Stimulated activated CD8-positive, alpha-beta memory T cell treated with anti-CD3 and anti-CD28 coated beads, Interleukin-4, amount 100 ng/mL, for 4 hours (primary cell): ENCODE measurements at places on chromosomes 4 and X.

GRCh38 chr4:129189630-129190029 is 93.7 kb downstream of the C4orf33 start:
- DNase-seq, result no peak

DNA sequence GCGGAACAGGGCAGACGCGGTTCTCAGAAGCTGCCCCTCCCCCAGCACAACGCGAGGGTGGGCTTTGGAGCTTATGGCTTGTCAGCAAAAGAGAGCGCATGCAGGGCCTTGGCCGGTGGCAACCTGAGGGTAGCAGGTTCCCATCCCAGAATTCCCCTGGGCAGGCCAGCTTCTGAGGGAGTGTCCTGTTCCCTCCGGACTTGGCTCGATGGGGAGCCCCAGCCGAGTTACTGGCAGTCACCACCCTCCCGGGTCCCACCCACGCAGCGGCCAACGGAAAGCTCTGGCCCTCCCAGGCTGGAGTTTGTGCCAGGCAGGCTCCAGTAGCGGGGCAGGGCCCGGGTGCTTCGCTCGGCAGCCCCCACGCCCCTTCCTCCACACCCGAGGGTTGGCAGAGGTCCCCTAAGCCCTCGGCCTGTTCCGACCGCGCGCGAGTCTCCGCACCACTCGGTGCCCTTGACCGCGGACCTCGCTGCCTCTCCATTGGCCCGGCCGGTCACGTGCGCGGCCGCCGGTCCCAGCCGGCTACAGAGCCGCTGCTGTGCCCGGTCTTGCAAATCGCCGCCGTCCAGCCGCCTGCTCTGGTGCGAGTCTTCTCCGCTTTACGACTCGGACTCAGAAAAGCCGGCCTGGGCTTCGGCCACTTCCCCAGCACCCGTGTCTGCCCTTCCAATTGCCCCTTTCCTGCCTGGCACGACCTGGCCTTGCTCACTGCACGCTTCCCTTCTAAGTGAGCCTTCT is 20.9 kb upstream of the MTM1 start:
- no peak for DNase-seq

GRCh38 chr4:87707279-87707918 is 57.3 kb downstream of the DMP1 start:
- no peak for DNase-seq

- DNase-seq, result no peak
Measured at GRCh38 chr4:5238173-5238572, 186.9 kb downstream of the STK32B start.

GRCh38 chr4:80072744-80073472 is at the start of gene ANTXR2:
TSS of gene ANTXR2 (minus strand) at chr4:80073229. CDS start at chr4:80072560, 669 bp downstream.
- peak; percentile 31 for DNase-seq

DNA sequence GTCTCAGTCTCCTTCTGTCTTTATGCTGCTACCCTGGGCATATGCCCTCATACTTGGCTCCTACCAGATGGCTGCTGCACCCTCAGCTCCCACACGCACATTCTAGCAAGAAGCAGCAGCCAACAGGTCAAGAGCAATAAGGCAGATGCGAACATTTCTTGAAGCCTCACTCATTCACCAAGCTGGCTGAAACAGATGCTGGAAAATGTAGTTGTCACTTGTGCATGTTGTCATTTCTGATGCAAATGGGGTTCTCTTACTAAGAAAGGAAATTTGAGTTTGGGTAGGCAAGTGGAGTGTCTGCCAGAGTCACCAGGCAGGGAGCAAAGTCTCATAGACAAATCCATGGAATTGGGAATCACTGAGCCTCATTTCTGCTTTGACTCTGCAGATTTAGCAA is 57.4 kb upstream of the SORBS2 start:
- DNase-seq, result no peak

DNA sequence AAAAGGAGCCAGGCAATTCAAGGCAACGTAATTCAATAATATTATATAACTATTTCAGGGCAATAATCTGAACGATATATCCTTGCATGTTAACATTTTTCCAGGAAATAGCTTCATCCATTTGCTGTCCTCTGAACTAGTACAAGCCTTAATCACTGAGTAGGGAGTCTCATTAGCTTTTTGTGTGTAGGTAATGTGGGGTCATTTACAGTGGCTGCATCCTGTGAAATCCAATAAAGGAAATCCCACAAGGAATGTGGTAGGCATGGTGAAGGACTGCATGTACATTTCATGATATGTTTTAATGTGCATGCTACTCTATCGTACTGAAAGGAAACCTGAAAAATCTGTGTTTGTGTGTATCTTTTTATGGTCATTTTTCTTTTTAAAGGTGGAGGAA is 103.5 kb downstream of the SLC4A4 start:
- DNase-seq, result no peak

- DNase-seq, result no peak
Measured at GRCh38 chrX:38452603-38453002, 100.2 kb downstream of the OTC start.

- DNase-seq, result no peak
Measured at GRCh38 chr4:158006990-158007389, 165.8 kb downstream of the GASK1B start.

DNA sequence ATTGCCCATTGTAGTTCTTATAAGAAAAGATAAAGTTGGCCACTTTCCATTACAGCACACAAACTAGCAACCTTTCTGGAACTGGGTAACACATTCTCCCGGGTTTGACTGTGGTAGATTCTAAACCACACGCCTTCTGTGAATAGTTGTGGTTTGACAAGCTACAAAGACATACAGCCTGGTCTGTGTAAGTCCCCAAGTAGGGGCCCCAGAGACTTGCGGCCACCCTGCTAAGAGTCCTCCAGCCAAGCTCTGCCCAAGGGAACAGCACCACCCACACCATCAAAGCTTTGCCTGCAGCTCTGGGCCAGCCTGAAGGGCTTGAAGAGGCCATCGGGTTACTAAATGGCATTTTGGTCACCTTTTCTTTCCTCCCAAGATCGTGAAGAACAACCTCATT is 203.4 kb downstream of the MAML3 start:
- DNase-seq, result peak; percentile 4

DNA sequence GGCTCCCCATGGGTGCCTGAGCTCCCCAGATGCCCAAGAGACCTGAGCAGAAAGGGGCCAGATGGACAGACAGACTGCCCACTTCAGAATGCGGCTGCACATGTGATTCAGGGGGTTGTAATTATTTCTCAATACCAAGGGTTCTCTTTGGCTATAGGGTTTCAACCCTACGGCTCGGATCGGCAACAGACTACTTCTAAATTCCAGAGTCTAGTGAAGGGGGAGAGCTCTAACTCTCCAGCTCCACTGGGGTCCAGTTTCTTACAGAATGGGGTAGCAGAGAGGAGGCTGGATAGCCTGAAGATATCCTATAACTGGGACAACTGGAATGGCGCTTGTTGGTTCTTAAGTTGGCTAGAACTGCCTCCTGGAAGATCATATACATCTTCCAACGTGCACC is 136.3 kb downstream of the MGST2 start:
- DNase-seq, result no peak

DNA sequence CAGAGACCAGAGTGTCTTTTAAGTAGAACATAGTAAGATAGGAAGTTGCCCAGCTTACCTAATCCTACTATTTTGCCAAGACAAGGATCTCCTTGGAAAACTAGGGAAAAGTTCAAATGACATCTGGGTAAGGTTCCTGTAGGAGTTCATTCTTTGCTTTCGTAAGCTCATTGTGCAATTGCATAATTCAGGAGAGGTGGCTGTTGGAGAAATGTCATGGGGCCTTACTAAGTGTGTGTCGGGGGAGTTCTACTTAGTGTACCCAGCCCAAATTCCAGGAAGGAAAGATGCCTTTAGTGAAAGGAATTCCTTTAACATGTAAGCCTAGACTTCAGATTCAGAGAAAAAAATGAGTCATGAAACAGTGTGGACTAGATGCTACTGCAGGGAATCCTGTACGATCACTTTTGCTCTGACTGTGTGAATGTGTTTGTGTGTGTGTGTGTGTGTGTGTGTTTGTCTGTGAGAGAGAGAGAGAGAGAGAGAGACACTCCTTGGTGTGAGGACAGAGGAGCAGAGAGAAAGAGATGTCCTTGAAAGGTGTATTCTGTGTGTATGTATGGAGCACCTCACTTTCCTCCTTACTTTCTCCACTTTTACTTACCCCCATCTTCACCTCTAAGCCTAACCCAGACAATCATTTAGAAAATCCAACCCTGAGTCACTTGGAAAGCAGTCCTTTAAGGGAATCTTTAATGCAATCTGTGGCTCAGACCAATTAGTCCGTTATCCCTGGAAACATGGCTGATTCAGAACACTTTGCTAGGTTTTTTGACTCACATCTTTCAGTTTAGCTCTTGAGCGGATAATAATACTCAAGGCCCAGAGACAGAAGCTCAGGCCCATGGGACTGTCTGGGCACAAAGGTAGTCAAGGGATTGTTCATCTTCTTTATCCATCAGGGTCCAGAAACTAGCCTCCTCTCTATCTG is 114.5 kb upstream of the ACSL4 start:
- no peak for DNase-seq

- no peak for DNase-seq
Measured at GRCh38 chrX:42128587-42128986, 205.2 kb upstream of the CASK start.

DNA sequence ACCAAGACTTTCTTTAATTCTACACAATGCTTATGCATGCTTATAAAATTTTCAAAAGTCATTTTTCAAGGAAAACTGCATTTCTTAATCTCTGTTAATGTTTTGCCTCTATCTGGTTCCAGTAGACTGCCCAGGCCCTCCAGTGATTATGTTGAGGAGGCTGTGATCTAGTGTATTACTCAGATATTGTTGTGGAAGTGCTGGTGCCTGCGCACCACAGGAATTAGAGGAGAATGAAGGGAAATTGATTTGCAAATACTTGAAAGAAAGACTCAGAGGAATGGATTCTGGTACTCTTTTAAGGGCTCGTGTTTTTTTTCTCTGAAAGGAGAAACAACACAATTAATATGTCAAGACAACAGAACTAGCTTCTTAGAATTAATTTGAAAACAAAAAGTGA is 1015.1 kb downstream of the RPA4 start:
- no peak for DNase-seq

DNA sequence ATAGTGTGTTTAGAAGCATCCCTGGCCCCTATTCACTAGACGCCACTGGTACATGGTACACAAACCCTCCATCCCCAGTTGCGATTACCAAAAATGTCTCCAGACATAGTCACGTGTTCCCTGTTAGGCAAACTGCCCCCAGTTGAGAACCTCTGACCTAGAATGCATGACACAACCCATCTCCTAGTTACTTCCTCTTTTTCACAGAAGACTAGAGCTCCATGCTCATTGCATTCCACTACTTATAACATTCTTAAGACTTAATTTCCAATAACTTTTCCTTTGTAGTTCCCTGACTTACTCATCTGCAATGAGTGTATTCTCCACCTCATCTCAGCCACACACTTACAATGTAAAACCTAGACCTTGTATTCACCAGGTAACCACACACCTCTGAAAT is 68.6 kb downstream of the PRSS12 start:
- no peak for DNase-seq

DNA sequence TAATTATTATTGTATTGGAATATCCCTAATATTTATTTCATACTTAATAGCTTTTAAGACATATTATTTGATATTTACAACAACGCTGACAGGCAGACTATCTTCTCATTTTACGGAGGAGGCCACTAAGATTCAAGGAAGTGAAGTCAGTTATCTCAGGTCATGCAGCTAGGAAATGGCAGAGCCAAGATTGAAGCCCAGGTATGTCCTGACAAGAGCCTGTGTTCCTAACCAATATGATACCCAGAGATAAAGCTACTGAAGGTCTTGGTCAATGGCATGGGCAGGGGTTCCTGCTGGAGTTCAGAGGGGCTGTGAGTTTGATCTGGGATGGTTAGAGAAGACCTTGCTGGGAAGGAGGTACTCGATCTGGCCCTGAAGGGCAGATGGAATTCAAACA is 47.1 kb downstream of the ARHGEF6 start:
- DNase-seq, result no peak

DNA sequence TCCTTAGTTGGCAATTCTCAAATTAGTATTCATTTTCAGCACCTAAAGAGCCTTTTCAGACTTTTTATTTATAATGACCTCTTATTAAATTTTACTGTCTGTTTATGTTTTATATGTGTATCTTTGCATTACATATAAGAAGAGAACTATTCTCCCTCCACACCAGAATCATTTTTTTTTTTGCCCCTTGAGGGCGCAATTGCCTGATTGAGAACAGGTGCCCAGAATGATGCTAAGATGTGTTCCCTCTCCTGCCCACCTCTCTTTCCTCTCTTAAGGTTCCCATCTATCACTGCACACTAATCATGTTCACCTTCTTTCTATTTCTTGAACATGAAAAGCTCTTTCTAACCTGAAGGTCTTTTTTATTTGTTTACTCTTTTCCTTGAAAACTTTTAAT is 44.2 kb upstream of the ADAM29 start:
- no peak for DNase-seq

DNA sequence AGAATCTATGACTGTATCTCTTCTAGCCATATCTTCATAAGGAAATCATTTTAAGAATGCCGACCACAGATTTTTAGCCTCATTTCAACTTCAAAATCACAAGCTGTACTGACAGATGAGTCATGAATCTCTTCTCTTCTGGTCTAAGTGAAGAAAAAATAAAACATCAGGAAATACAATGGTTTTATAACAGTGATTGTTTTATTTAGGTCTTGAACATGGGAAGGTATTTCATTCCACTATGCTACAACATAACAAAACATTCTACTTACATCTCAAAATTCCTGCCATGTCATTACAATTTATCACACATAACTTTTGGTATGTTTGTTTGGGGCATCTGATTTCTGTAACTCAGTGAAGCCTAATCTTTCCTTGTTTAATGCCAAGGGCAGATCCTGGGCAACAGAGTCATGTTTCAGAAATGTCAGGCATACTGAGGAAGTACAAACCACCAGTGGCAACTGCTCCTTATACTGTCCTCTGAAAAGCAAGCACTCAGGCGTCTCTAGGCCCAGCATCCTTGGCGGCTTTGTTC is 325.0 kb downstream of the PDHA2 start:
- no peak for DNase-seq

DNA sequence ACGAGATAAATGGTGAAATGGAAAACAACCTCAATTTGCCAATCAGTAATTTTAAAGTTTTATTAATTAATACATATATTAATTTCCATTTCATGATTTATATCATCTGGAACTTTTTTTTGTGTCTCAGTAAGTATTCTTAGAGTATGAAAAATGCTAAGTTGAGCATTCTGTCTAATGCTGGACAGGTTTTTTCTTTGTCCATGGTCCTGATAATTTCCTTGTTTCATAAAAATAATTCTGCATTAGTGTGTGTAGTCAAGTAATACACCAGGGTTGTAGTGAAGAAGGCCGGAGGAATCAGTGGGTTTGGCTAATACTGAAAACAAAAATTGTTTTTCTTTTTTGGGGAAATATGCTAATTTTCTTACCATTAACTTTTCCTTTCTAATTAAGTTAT is 9.9 kb downstream of the ANAPC4 start:
- DNase-seq, result no peak

- DNase-seq, result no peak
Measured at GRCh38 chrX:45622042-45622423, 421.4 kb upstream of the DIPK2B start.

DNA sequence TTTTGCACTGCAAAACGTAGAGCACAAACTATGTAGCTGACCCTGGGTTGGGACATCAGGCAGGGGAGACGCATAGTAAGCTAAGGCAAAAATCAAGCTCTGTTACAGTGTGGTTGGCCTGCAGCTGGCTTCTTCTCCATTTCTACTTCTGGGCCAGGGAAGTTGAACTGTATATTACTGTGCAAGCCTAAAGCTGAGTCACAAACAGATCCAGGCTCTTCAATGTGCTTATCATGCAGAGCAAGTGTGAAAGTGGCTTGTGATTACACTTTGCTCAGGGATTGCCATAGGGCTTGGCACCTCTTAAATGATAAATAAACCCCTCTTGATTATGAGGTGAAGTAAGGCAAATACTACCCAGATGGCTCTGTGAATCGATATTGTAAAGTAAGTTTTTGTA is 40.5 kb downstream of the CLDN34 start:
- DNase-seq, result no peak

GRCh38 chr4:77818602-77819403 is at the start of gene CNOT6L:
TSS of gene CNOT6L (minus strand) at chr4:77819368. CDS start at chr4:77819308, 60 bp downstream.
- DNase-seq, result peak; percentile 80
